ENCODE measurements at places on chromosomes 5 and 9.

GRCh38 chr9:33117796-33118195, 41.3 kb upstream of the SMU1 start:
- DNase-seq, result no peak

GRCh38 chr9:110769667-110770066, 101.1 kb downstream of the MUSK start:
- DNase-seq, result no peak

DNA sequence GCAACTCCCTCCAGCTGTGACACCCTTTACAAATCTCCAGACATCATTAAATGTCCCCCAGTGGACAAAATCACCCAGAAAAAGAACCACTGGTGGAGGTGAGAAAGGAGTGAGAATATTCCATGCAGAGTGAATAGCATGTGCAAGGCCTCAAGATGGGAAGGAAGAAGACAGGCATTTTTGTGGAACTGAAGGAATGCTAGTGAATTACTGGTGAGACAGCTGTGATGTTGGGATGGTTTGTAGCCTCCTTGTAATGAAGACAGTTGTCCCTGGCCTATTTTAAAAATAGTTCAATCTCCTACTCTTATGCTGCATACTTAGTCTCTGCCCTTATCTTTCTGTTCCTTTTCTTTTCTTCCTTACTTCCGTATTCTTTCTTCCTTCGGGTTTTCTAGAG, 124.9 kb upstream of the RPS23 start:
- DNase-seq, result no peak

DNA sequence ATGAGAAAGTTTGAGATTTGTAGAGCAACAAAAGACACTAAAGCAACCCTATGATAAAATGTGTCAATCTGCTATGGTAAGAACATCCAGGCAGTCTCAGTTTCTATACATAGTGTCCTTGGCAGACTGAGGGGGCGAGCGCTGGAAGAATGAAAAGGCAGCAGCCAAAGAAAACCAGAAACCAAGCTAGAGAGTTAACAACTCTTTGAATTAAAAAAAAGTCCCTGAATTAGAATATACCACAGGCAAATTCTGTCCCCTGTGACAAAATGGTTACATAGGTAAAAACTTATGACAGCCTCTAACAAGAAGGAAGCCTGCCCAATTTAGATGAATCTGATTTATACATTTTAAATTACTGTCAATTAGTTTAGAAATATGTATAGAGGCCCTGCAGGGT, 106.7 kb downstream of the OXCT1 start:
- DNase-seq, result no peak

DNA sequence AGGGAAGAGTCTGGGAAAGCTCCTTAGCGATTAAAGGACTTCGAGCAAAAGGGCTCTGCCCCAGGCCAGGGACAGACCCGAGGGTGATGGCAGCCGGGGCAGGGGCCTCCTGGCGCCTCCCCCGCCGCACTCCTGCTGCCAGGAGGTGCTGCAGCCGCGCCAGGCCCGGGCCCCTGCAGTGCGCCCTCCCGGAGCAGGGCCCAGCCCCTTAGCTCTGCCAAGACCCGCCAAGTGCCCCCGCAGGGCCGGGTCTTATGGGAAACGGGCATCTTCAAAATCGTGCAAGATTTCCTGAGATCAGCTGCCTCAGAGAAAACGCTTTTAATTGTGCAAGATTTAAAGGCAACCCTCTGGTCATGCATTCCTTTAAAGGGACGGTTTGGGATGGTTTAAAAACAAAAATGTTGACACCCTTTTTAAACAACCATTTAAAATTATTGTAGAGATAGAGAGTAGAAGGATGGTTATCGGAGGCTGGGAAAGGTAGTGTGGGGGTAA, 52.4 kb downstream of the CDC14B start:
- no peak for DNase-seq

DNA sequence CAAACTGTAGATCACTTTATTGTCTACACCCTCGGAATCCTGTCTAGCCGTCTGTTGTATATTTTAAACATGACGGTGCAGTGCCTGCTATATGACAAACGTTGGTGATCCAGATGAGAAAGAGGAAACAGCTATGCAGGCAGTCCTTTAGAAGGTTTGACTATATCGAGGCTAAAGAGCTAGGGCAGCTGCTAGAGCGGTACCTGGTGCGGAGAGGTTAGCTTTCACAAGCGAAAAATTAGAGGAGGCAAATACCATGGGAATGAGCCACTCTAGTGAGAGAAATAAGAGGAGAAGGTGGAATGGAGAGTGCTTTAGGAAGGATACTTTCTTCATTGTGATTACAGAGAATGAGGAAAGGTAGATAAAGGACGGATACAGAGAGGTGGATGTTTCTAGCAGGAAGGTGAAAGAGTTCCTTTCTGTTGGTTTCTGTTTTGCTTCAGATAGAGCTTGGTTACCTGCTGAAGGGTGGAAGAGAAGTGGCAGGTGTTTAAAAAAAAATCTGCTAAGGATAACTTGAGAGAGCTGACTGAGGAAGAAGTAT, 959 bp upstream of the FBXL17 start:
- peak; percentile 63 for DNase-seq

DNA sequence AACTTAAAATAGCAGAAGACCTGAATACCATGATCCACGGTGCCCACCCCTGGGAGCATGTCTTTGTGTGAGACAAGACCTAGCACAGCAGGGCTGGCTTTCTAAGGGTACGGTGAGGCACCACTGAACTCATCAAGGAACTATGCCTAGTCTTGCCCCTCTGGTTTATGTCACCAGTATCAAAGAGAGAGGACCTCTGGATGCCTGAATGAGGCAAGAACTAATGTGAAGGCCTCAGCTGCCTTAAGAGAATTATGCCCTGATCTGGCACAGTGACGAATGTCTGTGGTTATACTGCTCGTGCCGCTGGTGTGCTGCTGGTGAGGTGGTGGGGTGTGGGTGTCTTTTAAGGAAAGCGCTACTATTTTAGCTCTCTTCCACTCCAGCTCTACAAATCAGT, 23.0 kb downstream of the NREP start:
- DNase-seq, result no peak

DNA sequence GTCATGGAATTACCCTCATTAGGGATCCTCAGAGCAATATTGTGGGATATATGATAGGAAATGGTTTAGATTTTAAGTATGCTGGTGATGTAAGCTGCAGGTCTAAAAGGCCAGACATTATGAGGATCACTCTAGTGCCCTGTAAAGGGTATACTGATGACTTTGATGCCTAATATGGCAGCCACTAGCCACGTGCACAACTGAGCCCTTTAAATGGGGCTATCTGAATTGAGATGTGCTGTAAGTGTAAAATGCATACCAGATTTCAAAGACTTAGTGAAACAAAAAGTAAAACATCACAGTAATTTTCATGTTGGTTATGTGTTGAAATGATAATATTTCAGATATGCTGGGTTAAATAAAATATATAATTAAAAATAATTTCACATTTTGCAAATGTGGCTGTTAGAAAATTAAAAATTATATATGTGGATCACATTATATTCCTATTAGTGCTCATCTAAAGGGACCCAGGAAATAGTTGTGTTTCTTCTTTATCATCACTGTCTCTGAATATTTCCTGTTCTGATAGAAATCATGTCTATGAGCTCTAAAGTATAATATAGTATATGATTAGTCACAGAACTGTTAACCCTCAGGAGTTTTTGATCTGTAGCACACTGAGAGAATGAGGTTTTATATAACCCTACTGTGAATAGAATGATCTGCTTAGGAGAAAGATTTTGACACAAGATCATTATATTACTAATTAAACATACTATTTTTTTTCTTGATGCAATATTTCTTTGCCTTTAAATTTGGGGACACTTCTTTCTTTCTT, 50.1 kb downstream of the OSTF1 start:
- no peak for DNase-seq

DNA sequence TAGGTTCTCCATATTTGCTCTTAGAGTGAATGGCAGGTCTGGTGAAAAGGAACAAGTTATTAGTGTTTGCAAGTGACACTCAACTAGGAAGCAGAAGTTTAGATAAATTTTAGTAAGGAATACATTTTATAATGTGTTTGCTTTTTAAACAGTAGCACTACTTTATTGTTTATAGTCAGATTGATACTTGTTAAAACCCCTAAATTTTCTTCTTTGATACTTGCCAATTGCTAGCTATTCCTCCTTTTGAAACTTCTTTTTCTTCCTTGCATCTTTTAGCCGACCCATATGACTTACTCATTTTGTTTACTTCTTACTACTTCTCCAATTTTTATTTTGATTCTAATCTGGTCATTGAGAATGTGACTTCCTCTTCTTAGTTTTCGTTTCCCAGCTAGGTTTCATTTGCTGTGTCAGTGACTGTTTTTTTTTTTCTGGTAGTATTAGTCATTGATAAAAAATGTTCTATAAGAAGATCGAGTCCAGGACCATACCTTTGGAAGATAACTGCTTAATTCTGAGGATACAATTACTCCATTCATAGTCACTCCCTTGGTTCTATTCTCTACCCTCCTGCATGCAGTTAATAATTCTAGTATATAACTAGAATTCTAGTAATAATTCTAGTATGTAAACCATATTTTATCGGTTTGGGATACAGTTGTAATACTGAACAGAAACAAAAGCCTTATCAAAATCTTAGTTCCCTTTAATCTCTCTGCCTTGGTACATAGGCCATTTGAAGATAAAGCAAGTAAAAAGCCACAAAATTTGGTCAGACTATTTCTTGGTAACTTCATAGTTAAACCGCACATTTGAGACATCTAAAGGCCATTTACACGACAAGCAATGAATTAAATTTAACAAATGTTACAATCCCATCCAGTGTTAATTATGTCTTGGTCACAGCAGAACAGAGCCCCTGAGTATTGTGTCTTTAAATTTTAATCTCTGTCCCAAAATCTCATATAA, 2.8 kb upstream of the RICTOR start:
- DNase-seq, result peak; percentile 81

- DNase-seq, result no peak
These were observed 28.6 kb upstream of the NSMF start for GRCh38 chr9:137487454-137488326.

DNA sequence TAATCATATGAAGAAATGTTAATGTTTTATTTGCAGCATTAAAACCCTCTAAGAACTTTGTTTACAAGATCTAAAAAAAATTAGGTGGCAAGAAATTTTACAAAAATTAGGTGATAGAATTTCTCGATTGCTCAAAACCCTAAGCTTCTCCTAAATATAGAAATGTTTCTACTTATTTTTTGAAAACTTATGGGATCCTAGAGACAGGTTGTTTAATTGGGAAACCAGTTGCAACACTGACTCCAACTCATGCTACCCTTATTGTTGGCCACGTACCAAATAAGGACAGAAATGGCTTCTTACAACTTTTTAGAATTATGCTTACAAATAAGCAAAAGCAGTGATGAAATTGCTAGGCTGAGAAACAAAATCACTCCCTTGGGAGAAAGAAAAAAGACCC, 531.1 kb downstream of the PDE4D start:
- no peak for DNase-seq

DNA sequence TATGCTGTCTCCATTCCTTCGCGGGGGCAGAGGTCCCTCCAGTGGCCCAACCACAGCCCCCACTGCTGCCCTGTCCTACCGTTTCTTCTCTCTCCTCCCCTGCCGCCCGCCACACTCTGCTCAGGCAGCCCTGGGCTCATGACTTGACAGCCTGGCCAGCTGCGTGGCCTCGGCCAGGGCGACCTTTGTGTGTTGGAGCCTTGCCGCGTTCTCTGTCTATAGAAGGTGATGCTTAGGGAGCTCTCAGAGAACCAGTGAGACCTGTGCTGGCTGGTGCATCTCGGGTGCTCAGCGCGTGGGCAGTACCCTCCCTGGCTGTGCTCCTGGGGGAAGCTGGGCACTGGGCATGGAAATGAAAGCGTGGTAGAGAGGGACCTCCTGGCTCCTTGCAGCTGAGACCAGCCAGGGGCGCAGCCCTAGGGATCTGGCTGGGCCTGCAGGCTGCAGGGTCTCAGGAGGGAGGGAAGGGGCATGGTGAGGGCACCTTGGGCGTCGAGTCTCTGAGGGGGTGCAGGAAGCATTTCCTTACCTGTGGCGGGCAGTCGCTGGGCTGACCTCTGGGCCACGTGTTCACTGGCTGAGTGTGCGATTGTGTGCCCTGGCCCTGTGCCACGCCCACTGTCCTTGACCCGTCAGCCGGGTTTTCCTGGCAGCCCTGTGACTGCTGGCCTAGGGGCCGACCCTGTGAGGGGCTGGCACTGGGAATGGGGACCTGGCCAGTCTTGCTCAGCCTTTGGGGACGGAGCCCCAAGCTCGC, 50.3 kb downstream of the RXRA start:
- DNase-seq, result no peak

DNA sequence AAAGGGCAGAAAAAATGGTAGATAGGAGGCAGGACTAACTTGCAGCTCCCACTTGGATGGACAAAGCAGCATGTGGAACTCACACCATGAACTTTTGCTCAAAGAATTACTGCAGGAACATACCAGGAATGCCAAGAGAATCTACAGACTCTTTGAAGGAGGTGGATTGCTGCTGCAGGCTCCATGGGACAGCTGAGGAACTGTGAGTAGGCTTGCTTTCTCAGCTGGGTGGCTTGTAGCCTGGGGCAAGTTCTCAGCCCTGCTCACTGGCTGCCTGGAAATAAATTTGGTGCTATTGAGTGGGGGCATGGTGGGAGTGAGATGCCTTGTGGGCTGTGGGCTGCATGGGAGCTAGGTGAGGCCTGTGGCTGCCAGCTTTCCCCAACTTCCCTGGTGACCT, 574.5 kb downstream of the PRELID2 start:
- no peak for DNase-seq
